ENCODE measurements at places on chromosomes 1 and 21. TPM values are rescaled to one million over a fixed set of nuclear protein-coding genes. Genes with fewer than 3 reads are reported as not detected.

The MPL gene
- not detected for polyA plus RNA-seq

The HPCAL4 gene
- polyA plus RNA-seq: not detected

The PTPRU gene
- 6.0 TPM for polyA plus RNA-seq

The SDC3 gene
- 6.6 TPM for polyA plus RNA-seq

The CCDC30 gene
- polyA plus RNA-seq: 1.6 TPM

The ANKRD35 gene
- polyA plus RNA-seq: 3.4 TPM

The HFM1 gene
- not detected for polyA plus RNA-seq

The KRTAP11-1 gene
- not detected for polyA plus RNA-seq

GRCh38 chr1:86436041-86436440 lies 12.1 kb downstream of the CLCA2 start:
- DNase-seq: no peak

- DNase-seq: no peak
Measured at GRCh38 chr1:82464362-82465001, 663.7 kb downstream of the ADGRL2 start.

- DNase-seq: peak; percentile 30
Measured at GRCh38 chr1:32448773-32449456, 16.0 kb upstream of the ZBTB8B start.

- DNase-seq: peak; percentile 67
Measured at GRCh38 chr1:17696417-17697301, 58.5 kb upstream of the ACTL8 start.

DNA sequence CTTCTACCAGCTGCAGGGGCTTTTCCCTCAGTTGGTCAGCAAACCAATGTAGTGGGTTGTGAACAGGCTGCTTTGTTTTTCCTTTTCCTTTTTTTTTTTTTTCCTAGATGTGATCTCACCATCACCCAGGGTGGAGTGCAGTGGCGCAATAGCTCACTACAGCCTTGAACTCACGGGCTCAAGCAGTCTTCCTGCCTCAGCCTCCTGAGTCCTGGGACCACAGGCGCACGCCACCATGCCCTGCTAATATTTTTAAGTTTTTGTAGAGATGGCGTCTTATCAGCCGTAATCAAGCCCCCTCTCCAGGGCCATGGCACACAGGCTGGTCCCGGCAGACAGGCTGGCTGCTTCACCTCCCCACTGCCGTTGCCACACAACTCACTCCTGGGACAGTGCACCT lies 3.4 kb upstream of the TRIM11 start:
- DNase-seq: peak; percentile 64

DNA sequence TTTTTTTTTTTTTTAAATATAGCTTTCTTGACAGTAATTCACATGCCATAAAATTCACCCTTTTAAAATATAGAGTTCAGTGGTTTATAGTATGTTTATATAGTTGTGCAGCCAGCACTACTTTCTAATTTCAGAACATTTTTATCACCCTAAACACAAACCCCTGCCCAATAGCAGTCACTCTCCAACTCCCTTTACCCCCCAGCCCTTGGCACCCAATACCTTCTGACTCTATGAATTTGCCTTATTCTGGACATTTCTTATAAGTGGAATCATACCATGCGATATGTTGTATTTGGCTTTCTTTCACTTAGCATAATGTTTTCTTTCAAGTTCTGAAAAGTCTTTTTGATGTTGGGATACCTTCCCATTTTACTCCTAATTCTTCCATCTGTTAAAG lies 42.5 kb upstream of the NEXN start:
- DNase-seq: no peak

DNA sequence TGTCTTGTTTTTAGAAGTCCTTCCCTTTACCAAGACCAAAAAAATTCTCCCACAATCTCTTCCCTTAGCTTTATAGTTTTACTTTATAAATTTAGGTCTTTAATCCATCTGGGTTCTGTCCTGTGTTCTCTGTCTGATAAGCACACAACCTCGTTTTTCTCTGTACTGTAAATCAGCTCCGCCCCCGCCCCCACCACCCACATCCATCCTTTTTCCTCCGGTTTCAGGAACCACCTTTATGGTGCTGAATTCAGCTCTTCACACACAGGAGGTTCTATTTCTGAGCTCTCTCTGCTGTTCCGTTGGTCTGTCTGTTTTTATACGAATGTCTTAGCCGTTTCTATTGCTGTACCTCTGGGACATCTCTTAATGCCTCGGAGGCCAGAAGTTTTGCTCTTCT lies 44.5 kb downstream of the ACTL8 start:
- DNase-seq: no peak

- DNase-seq: no peak
Measured at GRCh38 chr1:6054596-6054995, 8.9 kb downstream of the KCNAB2 start.

- DNase-seq: no peak
Measured at GRCh38 chr1:160877221-160877620, 7.8 kb downstream of the ITLN1 start.

GRCh38 chr1:29974316-29974724 lies 738.0 kb downstream of the PTPRU start:
- DNase-seq: peak; percentile 74

GRCh38 chr1:93411000-93411399 lies 36.9 kb upstream of the FNBP1L start:
- DNase-seq: no peak
